ENCODE measurements at places on chromosomes 12 and 14. TPM values are rescaled to one million over a fixed set of nuclear protein-coding genes. Genes with fewer than 3 reads are reported as not detected.

GRCh38 chr14:99316281-99317163, 44.5 kb upstream of the BCL11B start:
- no peak for DNase-seq

DNA sequence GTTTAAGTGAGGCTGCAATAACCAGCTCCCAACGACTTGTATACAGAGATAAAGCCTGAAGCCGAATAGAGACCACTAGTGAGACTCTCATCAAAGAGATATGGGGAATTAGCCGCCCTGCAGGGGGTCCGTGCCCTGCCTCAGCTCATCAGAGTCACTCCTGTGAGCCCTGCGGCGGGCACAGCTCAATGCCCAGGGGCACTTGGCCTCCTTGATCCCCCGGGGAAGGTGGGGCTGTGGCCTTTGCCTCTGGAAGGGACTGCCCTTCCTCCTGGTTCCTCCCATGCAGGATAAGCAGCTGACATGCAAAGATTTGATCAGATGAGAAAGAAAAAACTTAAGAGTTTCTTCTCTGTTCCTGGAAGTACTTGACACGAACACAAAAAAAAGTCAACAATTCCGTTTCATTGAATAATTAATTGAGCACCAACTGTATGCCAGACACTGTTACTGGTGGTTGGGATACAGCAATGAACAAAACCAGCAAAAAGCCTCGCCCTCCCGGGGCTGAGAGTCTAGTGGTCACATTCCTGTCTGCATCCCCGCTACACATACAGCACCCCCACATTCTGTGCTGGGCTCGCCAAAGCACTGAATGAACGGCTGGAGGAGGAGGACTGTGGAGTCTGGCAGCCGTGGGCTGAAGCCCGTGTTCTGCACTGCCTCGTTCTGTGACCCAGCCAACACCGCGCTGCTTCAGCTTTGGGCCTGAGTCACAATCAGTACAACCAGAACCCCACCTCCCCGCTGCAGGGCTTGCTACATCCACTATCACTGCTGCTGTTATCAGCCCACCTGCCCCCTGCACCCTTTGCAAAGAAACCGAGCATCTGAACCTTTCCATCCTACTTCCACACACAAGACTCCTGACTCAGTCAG, 10.3 kb downstream of the TTC7B start:
- DNase-seq: no peak

DNA sequence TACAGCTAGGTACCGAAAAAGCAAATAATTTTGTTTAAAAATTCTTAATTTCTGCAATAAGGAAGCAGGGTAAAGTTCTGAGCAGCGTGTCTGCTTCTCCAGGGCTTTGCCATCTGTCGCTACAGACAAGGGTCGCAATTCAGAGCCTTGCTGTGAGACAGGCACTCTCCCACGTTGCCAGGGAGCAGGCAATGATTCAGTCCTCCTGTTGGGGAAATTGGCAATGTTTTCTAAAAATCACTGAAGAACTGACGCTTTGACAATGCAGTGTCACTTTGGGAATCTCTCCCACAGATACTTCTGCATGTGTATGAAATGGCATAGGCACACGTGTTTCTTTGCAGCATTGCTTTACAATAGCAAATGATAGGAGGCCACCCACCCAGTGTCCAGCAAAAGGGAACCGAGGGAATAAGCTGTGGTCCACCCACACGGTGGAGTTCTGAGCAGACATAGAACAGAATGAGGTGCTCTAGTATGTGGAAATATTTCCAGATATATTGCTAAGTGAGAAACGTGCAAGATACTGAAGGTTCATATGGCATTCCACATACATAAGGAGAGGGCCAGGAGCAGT, 16.0 kb upstream of the HIP1R start:
- DNase-seq: no peak

DNA sequence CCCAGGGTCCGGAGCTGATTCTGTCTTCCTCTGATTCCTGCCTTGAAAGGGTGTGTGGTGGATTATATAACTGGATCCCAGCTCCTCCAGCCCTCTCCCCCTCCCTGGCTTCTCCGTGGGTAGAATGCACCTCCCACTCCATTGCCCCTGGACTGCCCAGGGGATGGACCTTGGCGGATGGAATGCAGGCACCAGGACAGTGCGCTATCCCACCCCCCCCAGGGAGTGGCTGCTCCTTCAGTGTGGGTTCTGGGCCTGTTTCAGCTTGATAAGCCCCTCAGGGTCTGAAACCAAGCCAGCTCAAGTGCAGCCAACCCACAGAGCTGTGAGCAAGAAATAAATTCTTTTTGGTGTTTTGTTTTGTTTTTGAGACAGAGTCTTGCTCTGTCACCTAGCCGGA, 112.4 kb upstream of the TMEM132D start:
- DNase-seq: no peak

- no peak for DNase-seq
Observed at GRCh38 chr12:130863298-130863697, 8.6 kb upstream of the RAN start.

GRCh38 chr12:19547271-19547671, 108.0 kb downstream of the AEBP2 start:
- DNase-seq: no peak

GRCh38 chr14:54396183-54396492, 669 bp upstream of the CDKN3 start:
- no peak for DNase-seq

DNA sequence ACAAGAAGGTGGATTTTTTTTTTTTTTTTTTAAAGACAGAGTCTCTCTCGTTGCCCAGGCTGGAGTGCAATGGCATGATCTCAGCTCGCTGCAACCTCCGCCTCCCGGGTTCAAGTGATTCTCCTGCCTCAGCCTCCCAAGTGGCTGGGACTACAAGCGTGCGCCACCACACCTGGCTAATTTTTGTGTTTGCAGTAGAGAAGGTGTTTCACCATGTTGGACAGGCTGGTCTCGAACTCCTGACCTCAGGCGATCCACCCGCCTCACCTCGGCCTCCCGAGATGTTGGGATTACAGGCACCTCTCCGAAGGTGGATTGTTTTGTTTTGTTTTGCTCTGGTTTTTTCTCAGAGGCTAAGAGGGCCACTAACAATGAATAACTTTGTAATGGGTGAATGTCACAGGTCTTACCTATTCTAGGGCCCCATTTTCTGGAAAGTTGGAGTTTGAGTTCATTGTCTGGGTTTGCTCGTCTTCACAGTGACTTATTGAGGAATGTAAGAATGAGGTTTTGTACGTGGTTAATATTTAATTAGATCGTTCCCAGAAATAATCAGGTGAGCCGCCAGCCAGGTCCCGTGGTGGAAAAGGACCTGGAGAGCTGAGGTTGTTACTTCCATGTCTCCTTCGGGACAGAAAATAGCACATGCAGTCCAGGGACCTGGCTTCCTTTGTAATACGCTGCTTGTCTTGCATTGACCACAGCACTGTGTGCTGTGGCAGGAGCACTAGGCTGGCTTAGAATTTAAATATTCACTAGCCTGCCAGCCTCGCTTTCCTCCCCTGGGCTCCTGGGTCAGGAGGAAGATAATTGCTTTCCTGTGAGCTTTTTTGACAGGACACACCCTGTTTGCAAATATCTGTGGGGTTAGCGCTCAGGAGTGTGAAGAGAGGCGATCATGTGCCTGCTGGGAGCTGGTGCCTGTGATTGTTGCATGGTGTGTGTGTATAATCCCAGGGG, 2.3 kb downstream of the HIP1R start:
- no peak for DNase-seq

The RAD9B gene
- 1.5 TPM for total RNA-seq

The GUCY2C gene
- not detected for total RNA-seq

The ADAM20 gene
- total RNA-seq: 0.23 TPM

The TAS2R42 gene
- total RNA-seq: not detected

The ZNF740 gene
- total RNA-seq: 34.9 TPM

All from activated CD4-positive, alpha-beta T cell treated with anti-CD3 and anti-CD28 coated beads for 36 hours (primary cell).